ENCODE measurements at places on chromosomes 11 and 22.

GRCh38 chr22:48396091-48396784 is 1431.4 kb downstream of the BRD1 start:
- DNase-seq: no peak

DNA sequence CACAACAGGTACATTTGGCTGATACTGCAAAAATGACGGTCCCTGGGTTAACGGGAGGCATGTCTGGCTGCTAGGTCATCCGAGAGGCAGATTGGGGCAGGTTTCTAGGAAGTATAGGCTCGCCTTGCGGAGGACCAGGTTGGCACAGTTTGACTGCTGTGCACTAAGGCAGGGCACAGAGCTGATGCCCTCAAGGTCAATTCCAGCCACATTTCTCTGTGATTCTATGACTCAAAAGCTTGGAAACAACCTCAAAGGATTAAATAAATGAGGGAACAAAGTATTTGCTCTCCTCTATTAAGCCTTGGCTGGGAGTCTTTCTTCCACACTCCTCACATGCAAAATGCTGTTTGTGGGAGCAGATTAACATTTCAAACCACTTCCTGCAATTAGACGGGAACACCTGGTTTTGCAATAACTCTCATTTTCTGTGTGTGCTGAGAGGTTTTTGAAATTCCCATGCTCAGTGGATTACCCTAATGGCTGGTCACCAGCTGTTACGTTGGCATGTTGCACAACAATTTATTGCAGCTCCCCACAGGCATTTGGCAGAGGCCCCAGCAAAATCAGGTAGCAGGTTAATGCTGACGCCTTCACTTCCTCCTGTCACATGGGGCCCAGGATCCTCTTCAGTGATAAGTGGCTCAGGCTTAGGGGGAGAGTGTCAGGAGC is 61.0 kb upstream of the PLET1 start:
- no peak for DNase-seq

DNA sequence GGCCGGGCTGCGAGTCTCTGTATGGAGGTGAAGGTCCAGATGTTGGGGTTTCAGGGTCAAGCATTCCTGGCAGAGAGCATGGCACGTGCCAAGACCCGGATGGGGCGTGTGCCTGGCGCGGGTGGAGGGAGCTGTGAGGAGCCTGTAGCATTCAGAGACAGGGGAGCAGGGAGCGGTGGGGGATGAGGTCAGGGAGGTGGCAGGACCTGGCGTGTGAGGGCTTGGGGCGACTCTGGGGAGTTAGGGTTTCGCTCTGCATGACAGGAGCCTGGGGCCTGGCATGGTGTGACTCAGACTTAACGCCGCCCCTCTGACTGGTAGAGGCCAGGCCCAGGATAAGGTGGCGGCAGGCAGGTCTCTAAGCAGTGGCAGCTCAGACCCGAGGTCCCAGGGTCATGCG is 103.0 kb downstream of the KCNQ1 start:
- DNase-seq: no peak

DNA sequence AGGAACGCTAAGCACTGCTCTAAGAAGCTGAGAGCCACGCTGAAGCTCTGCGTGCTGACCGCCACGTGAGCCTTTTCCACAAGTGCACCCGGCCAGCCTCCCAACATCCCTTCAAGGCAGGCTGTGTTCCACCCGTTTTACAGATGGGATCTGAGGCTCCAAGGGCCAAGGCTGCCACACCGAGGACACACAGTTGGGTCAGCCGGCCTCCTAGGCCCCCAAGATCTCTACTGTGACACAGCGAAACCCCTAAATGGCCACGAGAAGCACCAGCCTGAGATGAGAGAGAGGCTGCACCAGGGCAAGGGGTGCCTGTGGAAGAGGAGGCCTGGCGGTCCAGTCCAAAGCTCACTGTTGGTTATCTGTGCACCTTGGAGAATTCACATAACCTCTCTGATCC is 11.8 kb upstream of the CD5 start:
- no peak for DNase-seq

DNA sequence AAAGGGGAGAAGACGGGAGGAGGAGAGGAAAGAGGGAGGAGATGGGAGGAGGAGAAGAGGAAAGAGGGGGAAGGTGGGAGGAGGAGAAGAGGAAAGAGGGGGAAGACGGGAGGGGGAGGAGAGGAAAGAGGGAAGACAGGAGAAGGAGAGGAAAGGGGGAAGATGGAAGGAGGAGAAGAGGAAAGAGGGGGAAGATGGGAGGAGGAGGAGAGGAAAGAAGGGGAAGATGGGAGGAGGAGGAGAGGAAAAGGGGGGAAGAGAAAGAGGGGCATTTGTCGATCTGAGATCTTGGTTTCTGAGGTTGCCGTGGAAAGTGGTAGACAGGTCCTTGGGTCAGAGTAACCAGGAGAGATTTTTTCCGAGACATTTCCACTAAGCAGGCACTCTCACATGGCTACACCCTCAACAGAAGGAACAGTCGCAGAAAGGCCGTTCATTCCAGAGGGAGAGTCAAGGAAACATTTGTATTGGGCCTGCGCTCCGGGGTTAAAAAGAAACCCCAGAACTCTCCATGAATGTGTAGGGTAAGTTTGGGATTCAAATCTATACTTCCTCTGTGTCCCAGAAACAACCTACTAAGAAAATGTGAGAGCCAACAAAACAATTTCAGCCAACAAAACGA is 39.8 kb upstream of the CARS1 start:
- DNase-seq: no peak

- no peak for DNase-seq
Measured at GRCh38 chr11:124961972-124962609, 8.1 kb downstream of the CCDC15 start.

- no peak for DNase-seq
Measured at GRCh38 chr11:20125927-20126326, 34.3 kb downstream of the DBX1 start.

DNA sequence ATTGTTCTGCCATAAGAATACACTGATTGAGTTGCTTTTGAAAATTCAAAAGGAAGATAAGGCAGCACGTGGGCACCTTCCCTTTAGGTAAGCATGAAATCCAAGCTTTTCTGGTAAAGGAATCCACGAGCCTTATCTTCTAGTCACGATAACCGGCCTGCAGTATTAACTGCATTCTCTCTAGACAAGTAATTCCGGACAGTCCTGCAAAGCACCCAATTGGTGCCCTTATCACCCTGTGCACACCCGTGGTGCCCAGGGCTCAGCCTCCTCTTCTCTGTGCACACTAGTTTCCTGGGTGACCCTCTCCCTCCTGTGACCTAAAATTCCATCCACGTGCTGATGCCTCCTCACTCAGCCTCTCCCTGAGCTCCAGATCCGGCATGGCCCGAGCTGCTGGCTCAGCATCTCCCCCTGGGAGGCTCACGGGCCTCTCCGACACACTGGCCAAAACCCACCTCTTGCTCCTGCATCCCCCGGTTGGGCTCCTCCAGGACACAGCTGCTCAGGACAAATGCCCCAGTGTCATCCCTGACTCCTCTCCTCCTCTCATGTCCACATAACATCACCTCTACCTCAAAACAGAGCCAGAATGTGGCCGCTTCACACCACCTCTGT is 63.7 kb downstream of the PACSIN2 start:
- DNase-seq: no peak

- DNase-seq: no peak
Measured at GRCh38 chr22:48659404-48659996, 1168.2 kb downstream of the BRD1 start.

- DNase-seq: no peak
Measured at GRCh38 chr11:44387825-44388224, 77.9 kb upstream of the ALX4 start.

DNA sequence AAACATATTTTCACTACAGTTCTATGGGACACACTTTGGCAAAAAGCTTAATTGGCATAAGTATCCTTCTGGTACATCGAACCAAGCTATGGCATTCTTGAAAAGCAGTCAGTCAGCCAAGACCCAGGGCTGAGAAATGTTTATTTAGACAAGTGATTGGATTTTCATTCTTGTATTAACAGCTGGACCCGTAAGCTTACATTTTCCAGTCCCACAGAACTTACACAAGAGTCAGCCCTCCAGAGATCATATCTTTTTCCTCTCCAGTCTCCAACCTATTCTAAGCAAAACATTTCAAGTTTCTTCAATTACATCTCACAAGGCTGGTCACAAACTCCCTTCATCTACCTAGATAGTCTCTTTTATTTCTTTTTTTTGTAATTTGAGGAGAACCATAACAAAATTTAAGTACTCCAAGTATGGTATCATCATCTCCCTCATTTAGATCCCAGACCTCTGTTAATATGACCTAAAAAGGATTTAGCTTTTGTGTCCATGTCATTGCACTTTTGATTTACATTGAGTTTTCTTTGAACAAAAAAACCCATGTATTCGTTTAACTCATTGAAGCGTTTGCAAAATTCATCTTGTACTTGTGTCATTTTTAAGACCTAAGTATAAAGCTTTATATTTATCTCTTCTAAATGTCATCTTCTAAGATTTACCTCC is 67.9 kb upstream of the GRK3 start:
- no peak for DNase-seq

DNA sequence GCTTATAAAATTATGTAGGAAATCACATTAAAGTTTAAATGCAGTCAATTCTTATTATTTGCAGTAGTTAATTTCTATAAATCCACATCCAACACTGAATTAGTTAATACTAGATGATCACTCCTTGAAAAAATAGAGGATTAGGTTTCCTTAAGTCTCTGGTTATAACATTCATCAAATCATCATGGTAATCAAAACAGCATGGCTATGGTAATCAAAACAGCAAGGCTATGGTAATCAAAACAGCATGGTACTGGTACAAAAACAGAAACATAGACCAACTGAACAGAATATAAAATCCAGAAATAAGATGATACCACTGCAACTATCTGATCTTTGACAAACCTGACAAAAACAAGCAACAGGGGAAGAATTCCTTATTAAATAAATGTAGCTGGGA is 814.6 kb upstream of the CCDC179 start:
- DNase-seq: no peak

All from nucleus accumbens (tissue), 56 donors.